Motor neuron (in vitro differentiated cells): ENCODE measurements at places on chromosomes 4 and X. TPM values are rescaled to one million over a fixed set of nuclear protein-coding genes. Genes with fewer than 3 reads are reported as not detected.

- ATAC-seq = no peak
Observed at GRCh38 chr4:76276813-76277212, 25.3 kb downstream of the FAM47E start.

- peak; percentile 82 for ATAC-seq
Observed at GRCh38 chr4:113645771-113646441, 115.6 kb downstream of the CAMK2D start.

- ATAC-seq = peak; percentile 9
Observed at GRCh38 chr4:145179281-145179860, 1.0 kb downstream of the OTUD4 start.

DNA sequence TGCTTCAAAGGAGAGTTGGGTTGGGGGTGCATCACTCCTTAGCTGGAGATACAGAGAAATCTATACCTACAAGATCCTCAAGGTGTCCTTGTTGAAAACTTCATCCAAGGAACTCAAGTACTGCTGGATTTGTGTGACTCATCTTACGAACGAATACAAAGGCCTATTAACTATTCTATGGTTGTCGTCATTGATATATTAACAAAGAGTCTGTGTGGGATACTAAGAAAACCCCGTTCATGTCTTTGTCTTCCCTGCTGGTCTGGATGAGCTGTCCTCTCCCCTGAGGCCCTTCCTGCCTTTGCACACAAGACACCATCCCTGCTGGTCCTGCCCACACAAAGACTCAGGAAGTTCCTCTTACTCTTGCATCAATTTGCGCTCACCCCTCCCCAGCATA lies 54.9 kb upstream of the IRF2 start:
- peak; percentile 46 for ATAC-seq

GRCh38 chrX:11393949-11394654 lies 100.9 kb downstream of the AMELX start:
- no peak for ATAC-seq

The CNGA2 gene
- 0.11 TPM in 1 of 2 replicates, not detected in the other for total RNA-seq

The GSX2 gene
- total RNA-seq = 0.33 and 0.38 TPM in 2 replicates

DNA sequence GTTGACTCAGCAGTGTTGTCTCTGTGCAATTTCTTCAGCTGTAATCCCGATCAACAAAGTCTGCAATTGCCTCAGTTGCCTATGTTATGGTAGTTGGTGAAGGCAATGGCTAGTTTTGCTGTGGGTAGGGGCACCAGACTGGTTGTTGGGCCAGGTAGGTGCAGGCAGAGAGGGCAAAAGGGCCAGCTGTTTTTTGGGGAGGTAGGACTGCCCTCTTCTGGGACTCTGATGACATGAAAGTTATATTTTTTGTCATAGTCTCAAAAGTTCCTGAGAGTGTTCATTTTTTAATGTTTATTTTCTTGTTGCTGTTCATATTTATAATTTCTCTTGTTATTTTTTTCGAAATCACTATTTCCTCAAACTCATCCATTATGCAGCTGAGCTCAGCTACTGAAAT lies 25.1 kb downstream of the DCAF12L2 start:
- ATAC-seq = no peak

The C1QTNF7 gene
- total RNA-seq = 0.45 and 0.79 TPM in 2 replicates

- ATAC-seq = no peak
Observed at GRCh38 chr4:2696423-2696822, 59.7 kb downstream of the TNIP2 start.

The PALLD gene
- 21.3 and 35.9 TPM in 2 replicates for total RNA-seq

The PPID gene
- total RNA-seq = 45.8 and 68.3 TPM in 2 replicates

GRCh38 chr4:87863486-87863885 lies 30.7 kb downstream of the MEPE start:
- no peak for ATAC-seq

The GDPD2 gene
- 33.0 and 37.9 TPM in 2 replicates for total RNA-seq

DNA sequence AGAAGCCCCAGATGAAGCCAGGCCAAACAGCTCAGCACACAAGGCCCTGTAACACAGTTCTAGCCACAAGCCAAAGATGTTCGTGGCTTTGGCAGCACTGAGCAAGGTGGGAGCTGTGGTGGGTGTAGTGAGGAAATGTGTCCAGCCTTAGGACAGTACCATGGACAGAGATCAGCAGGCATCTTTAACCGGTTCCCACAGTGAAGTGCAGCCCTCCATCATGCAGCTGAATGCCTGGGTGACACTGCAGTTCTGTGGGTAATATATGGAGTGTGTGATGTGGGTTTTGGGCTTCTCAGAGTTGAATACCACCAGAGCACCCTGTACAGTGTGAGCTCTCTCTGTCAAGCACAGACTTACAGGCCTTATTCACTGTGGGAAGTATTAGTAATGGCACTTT lies 6.0 kb upstream of the NEXMIF start:
- no peak for ATAC-seq

The CSN3 gene
- not detected in 2 replicates for total RNA-seq

The DCUN1D4 gene
- total RNA-seq = 28.6 and 30.9 TPM in 2 replicates

The DKK2 gene
- total RNA-seq = 0.22 and 0.44 TPM in 2 replicates

The DGKK gene
- 0.05 TPM in 1 of 2 replicates, not detected in the other for total RNA-seq

GRCh38 chr4:125317525-125317877 lies 2.7 kb downstream of the FAT4 start:
- ATAC-seq = peak; percentile 2

DNA sequence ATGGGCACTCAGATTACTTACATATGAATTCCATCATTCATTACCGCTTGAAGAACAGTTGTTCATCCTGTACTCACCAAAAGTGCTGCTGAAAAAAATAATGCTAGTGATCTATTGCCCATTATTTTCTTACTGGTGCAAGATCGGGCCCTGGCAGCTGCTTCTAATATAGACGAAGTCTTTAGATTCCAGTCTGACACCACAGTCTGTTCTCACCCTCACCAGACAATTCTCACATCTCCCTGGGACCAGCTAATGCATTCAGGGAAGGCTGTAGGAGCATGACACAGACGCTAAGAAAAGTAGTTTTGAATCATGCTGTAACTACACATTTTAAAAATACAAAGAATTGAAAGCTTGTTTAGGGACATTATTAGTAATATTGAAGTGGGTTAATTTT lies 13.8 kb downstream of the GEMIN8 start:
- ATAC-seq = no peak

The GPR119 gene
- not detected in 2 replicates for total RNA-seq

- ATAC-seq = peak; percentile 56
Observed at GRCh38 chr4:7335344-7336066, 99.2 kb downstream of the PSAPL1 start.

DNA sequence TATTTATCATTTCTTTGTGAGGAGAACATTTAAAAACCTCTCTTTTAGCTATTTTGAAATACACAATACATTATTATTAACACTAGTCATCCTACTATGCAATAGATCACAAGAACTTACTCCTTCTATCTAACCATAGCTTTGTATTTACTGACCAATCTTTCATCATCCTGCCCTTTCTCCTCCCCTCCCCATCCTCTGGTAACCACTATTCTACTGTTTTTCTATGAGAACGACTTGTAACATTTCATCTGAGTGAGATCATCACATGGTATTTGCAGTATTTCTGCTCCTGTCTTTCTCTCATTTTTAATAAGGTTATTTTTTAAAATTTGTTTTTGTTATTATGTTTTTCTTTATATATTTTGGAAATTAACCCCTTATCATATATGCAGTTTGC lies 331.8 kb downstream of the TEX13C start:
- ATAC-seq = no peak

The MSANTD1 gene
- total RNA-seq = 0.88 and 1.2 TPM in 2 replicates

The NPY1R gene
- 1.7 and 2.9 TPM in 2 replicates for total RNA-seq

GRCh38 chr4:21205821-21206531 lies 505.7 kb downstream of the PACRGL start:
- ATAC-seq = peak; percentile 37

- no peak for ATAC-seq
Observed at GRCh38 chrX:3268829-3269228, 77.6 kb downstream of the MXRA5 start.

The XAGE1A gene
- total RNA-seq = not detected in 2 replicates

The FAM9C gene
- total RNA-seq = 0.17 TPM in 1 of 2 replicates, not detected in the other

- peak; percentile 46 for ATAC-seq
Observed at GRCh38 chrX:44227991-44228390, 115.5 kb downstream of the EFHC2 start.

GRCh38 chrX:12245650-12246645 lies 107.7 kb downstream of the FRMPD4 start:
- ATAC-seq = no peak

DNA sequence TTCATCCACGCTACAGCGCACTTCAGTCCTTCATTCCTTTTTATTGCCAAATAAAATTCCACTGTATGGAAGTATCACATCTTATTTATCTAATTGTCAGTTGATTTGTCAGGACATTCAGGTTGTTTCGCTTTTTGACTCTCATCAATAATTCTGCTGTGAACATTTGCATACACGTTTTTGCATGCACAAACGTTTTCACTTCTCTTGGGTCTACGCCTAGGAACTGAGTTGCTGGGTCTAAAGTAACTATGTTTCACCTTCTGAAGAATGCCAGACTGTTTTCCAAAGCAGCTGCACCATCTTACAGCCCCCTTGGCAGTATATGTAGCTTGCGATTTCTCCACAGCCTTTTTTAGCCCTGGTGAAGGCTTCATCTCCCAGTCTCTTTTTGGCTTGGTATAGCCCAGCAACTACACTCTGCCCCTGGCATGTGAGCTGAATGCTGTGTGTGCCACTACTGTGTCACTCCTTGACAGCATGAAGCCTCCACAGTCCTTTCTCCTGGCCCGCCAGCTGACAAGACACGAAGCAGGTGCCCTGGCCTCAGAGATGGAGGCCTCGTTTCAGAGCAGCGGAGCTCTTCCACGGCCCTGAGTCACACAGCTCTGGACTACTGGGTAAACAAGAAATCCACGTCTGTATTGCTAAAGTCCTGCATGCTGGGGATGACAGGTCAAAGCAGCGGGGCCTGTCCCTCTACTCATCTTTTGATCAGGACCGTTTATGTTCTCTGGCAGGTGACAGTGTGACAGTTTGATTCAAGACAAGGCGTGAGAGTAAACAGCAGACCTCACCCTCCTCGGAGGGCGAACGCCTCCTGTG lies 75.5 kb downstream of the NSUN7 start:
- no peak for ATAC-seq

DNA sequence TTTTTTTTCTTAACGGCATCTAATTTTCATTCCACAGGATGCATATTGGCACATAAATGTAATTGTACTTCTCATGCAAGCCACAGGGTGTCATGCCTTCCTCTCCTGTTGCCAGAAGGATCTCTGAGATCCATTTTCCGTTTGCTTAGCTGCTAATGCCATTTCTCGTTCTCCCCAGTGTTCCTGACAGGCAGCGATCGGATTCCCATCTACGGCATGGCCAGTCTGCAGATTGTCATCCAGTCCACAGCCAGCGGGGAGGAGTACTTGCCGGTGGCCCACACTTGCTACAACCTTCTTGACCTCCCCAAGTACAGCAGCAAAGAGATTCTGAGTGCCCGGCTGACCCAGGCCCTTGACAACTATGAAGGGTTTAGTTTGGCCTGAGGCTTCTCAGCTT lies 8.9 kb upstream of the NAP1L5 start:
- peak; percentile 59 for ATAC-seq

The SMAD1 gene
- 46.2 and 55.4 TPM in 2 replicates for total RNA-seq

DNA sequence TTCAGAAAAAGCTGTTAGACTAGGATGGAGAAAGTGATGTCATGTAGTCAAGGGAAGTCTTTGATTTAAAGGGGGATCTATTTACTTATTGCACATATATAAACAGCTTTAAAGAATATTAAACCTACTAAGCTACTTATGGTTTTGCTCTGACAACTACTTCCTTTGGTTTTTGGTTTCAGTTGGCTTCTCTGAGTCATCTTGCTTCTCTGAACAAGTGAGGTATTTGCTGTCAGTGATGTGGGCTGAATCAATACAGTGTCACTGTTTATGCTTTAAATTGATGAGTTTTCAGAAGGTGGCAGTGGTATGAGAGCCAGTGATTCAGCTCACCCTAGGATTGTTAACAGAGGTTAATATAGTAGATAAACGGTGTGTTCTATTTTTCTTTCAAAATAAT lies 75.1 kb downstream of the CEP44 start:
- ATAC-seq = peak; percentile 89

GRCh38 chr4:95167805-95168204 lies 381.0 kb downstream of the UNC5C start:
- no peak for ATAC-seq

The RBM41 gene
- total RNA-seq = 17.8 and 19.0 TPM in 2 replicates

The TIGD4 gene
- total RNA-seq = 0.56 and 0.92 TPM in 2 replicates

- ATAC-seq = no peak
Observed at GRCh38 chr4:48046059-48046458, 29.5 kb downstream of the NIPAL1 start.

- no peak for ATAC-seq
Observed at GRCh38 chrX:150841456-150842197, 56.8 kb downstream of the CD99L2 start.

DNA sequence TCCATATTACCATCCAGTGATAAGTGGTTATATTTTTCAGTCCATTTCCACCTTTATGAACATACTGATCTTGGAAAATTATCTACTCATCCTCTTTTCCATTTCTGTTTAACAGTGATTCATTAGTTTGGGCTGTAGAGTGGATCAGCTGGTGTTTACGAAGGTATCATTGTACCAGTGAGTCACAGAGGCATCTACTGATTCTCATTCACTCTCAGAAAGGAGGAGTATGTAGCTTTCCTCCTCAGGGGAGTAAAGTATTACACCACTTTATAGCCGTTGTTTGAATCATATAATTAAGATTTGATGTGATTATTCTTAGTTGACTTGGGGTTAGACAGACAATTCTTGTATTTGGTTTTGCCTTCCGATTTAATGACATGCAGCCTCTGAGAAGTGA lies 74.7 kb downstream of the GALNT7 start:
- no peak for ATAC-seq

DNA sequence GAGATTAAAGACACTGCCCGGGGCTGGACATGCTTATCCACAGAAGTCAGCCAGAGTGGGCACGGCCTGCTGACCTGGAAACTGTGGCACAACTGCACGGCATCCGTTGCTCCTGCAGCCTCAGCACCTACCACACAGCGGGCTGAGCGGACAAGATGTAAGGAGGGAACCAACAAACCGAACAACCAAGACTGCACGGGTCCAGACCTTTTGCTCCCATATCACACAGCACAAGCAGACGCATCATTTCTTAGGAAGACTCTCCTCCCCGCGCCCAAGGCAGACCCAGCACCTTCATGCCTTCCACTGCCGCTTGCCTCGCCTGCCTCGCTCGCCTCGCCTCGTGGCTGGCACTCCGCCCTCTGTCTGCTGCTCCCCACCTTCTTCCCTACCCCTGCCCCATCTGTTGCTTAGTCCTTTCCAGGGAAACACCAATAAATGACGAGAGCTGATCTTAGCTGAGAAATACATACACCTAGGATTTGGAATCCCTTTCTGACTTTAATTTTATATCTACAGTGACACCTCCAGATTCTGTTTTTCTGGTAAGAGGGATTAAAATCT lies 79.0 kb downstream of the AFAP1 start:
- ATAC-seq = no peak

- ATAC-seq = peak; percentile 2
Observed at GRCh38 chr4:121822796-121823504, 733 bp downstream of the CCNA2 start.

- no peak for ATAC-seq
Observed at GRCh38 chrX:672931-673330, 42.3 kb downstream of the SHOX start.

The GLUD2 gene
- total RNA-seq = 0.34 and 0.62 TPM in 2 replicates

The UGT2B15 gene
- not detected in 2 replicates for total RNA-seq
